ENCODE measurements at places on chromosomes 16 and 17. TPM values are rescaled to one million over a fixed set of nuclear protein-coding genes. Genes with fewer than 3 reads are reported as not detected.
A peak's percentile ranks its signal among the peaks of the same experiment; 100 is the strongest.

GRCh38 chr16:83458612-83459011 is 349.2 kb upstream of the HSBP1 start:
- no peak for DNase-seq

GRCh38 chr17:42289611-42290181 is 1.4 kb downstream of the STAT5A start:
- DNase-seq: peak; percentile 71

Gene TUBB3
- 5.9 TPM for total RNA-seq

Gene CFAP97D1
- not detected for total RNA-seq

- no peak for DNase-seq
Observed at GRCh38 chr16:4519274-4520058, 19.1 kb downstream of the CDIP1 start.

Gene KCNH6
- not detected for total RNA-seq

- no peak for DNase-seq
Observed at GRCh38 chr17:4588898-4589625, 4.7 kb downstream of the SMTNL2 start.

DNA sequence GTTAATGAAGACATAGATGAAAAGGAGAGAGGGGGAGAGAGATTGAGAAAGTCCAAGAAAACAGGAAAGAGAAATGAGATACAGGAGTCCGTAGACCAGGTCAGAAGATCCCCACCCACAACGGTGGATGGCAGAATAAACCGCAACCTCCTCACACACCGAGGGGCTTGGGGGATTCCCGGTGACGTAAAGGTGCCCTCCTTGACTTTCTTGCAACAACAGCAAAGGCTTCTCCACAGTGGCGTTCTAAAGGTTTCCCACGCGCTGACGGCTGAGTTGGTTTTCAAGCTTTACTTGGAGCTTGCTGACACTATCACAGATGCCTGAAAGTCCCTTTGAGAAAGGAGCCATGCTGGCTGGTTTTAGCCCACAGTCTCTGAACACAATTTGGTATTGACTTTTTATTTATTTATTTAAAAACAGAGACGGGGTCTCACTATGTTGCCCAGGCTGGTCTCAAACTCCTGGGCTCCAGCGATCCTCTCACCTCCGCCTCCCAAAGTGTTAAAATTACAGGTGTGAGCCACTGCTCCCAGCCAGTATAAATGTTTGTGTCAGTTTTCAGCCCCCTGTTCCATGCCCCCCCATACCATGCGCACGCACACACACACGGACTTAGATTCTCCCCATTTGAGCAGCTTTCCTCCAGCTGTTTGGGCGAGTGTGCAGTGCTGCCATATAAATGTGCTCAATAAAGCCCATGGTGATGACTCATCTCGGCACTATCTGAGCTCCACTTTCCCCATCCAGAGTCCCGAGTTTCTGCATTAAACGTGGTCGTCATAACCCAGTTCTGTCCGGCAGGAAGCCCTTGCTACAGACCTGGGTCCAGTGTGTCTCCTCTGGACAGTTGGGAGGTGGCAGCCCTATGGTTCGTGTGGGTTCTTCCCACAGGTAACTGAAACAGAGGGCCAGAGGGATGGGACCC is 33.0 kb upstream of the SEC14L1 start:
- DNase-seq: no peak

DNA sequence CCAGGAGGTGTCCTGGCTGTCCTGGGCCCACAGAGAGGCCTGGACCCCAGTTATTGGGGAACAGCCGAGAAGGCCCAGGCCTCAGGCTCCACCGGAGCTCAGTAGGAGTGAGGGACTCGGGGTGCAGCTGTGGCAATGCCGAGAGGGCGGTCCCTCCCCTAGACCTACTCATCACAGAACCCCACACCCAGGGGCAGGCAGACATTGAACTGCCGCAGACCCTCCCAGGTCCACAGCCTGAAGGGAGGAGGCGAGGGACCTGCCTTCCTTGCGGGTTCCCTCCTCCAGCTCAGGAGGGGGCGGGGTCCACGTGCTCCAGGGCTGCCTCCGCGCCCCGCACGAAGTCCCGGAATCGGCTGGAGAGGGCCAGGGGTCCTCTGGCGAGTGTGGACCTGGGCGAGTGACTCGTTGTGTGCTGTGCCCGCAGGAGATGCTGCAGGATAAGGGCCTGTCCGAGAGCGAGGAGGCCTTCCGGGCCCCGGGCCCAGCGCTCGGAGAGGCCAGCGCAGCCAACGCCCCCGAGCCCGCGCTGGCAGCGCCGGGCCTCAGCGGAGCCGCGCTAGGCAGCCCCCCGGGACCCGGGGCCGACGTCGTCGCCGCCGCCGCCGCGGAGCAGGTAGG is 3.9 kb downstream of the TBX4 start:
- no peak for DNase-seq

- no peak for DNase-seq
Observed at GRCh38 chr17:65163990-65164495, 26.9 kb downstream of the RGS9 start.

DNA sequence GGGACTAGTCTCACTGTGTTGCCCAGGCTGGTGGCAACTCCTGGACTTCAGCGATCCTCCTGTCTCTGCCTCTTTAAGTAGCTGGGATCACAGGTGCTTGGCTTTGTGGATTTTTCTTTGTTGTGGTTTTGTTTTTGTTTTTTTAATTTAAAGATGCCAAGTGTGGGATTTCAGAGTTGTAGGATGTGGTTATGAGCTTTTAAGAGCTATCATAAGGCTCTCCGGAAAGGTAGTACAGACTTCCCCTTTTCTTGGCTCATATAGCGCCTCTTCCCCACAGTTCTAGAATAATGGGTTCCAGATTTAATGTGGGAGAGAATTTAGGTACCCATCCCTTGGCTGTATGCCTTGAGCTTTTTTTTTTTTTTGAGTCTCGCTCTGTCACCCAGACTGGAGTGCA is 17.1 kb downstream of the AKAP1 start:
- DNase-seq: peak; percentile 4

- no peak for DNase-seq
Observed at GRCh38 chr16:11493531-11493929, 93.2 kb downstream of the LITAF start.

Gene TANC2
- total RNA-seq: 36.1 TPM

DNA sequence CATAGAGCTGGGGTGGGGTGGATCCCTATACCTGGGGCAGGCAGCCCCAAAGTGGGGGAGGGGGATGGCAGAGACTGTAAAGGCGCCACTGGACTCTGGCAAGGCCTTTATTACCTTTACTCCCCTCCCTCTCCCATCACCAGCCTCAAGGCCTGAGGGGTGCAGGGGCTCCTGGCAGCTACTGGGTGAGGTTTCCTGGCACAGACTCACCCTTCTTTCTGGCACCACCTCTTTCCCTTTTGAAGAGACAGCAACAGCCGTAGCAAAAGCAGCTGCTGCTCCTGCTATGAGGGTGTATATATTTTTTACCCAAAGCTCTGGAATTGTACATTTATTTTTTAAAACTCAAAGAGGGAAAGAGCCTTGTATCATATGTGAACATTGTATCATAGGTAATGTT is 17.6 kb downstream of the RAPGEFL1 start:
- no peak for DNase-seq

Gene NUTF2
- 99.1 TPM for total RNA-seq

- no peak for DNase-seq
Observed at GRCh38 chr17:81404558-81405165, 9.4 kb downstream of the BAHCC1 start.

DNA sequence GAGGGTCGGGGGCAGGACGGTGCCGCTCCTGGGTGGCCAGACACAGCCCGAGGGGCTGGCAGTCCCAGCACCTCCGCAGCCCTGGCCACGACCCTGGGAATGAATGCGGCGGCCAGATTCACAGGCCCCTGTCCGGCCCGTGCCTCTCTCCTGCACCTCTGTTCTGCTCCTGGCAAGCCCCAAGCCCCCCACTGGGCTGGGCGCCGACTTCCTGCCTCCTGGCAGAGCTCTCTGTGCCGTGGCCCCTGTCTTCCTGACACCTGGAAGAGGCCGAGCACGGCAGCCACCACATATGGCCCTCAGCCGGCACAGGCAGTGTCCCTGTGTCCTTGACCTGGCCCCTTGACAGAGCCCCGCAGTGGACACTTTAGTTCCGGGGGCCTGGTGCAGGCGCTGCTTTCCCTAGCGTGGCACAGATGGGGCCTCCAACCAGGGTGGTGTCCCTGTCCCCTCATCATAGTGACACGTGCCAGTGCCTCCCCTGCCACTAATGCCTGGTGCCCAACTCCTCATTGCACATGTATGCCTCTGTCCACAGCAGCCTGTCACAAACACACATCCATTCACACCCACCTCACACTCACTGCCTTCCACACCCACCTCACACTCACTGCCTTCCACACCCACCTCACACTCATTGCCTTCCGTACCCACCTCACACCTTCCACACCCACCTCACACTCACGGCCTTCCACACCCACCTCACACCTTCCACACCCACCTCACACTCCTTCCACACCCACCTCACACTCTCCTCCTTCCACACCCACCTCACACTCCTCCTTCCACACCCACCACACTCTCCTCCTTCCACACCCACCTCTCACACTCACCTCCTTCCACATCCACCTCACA is 110.6 kb upstream of the PLCG2 start:
- no peak for DNase-seq

DNA sequence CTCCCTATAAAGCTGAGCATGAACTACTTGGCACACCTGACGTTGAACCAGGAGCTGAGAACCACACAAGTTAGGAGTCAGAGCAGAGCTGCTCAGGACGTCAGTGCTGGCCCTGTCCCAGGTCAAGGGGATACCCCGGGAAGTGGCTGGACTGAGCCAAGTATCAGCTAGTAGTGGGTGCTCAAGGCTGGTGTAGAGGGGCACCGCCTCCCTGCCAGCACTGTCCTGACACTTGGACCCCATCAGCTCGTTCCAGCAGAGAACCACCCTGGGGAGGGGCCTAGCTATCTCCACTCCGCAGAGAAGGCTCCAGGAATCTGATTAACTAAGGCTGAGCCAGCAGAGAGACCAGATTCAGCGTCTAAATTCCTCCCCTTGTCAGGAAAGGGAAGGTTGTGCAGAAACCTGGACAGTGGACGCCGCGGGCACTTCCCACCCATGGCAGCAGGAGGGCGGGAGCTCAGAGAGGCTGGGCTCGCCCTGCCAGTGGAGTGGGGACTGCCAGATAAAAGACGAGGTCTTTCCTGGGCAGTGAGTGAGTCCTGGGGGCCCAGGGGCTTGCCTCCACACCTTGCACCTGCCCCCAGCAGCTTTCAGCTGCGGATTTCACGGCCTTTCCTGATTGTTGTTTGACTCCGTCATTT is 21.0 kb downstream of the C16orf90 start:
- no peak for DNase-seq

DNA sequence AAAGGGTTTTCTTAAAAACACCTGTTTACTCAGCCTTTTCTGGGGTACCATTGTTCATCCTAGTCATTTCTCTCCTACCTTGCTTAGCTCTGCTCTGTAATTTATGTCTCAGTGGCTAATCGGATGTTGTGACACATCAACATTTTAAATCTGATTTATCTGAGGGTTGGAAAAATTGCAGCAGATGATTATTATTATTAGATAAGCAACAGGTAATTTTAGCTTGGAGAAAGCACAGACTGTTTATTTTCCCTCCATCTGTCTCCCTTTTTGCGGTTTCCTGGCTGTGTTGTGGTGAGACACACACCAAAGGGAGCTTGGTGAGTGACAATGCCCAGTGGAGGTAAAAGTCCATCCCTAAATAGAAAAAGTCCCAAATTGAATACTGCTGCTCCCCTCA is 389.9 kb downstream of the UTP18 start:
- DNase-seq: no peak

GRCh38 chr17:79988185-79988971 is 47.3 kb downstream of the TBC1D16 start:
- peak; percentile 90 for DNase-seq

Gene CDH1
- not detected for total RNA-seq

- no peak for DNase-seq
Observed at GRCh38 chr16:86117756-86118155, 218.8 kb downstream of the IRF8 start.

Gene PIRT
- total RNA-seq: not detected

Gene GRAP
- total RNA-seq: 6.8 TPM

DNA sequence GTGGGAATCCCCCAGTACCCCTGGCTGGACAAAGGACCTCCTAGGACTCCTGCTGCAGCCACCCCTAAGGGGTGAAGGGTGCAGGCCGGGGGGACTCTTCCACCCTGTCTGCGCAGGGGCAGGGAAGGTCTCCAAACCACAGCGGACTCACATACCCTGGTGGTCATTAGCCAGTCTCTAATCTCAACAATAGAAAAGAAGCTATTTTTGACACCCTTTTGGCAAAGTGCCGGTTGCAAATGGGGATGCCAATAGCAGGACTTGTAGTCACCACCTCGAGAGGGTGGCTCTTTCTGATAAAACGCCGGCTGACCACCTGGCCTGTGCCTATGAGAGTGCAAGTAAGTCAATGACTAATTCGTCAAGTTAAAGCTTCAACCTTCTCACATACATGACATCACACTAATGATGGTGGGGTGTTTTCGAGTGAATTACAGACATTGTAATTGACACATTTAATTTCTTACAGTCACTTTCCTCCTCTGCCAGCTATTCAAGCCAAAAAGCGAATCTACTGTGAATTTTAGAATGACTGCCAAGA is 23.1 kb upstream of the DNAH17 start:
- DNase-seq: no peak

DNA sequence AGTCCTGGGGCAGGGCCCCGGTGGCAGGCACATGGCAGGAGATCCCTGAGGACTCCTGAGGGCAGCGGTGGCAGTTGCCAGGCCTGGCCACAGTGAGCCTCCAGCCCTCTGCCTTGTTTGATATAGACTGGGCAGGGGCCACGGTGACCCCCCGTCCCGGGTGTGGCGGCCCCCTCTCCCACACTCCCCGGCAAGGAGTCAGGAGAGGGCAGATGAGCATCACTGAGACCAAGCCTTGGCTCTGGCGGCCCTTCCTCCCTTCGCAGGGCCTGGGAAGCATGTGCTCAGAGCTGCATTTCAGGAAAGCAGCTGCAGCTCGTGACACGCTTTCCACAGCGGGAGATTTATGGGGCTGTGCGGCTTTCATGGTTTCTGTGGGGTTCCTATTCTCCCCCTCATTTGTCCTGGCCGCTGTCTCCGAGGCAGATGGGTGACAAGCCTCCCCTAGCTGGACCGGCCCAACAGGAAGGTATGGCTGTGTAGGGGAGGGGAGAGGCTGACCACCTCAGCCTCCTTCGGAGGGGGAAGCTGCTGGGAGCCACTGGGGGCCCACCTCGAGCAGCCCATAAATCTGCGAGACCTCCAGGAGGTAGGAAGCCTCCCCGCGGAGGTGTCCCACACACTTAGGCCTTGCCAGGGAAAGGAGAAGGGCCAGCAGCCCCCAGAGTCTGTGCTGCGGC is 211.4 kb downstream of the NTN1 start:
- no peak for DNase-seq

DNA sequence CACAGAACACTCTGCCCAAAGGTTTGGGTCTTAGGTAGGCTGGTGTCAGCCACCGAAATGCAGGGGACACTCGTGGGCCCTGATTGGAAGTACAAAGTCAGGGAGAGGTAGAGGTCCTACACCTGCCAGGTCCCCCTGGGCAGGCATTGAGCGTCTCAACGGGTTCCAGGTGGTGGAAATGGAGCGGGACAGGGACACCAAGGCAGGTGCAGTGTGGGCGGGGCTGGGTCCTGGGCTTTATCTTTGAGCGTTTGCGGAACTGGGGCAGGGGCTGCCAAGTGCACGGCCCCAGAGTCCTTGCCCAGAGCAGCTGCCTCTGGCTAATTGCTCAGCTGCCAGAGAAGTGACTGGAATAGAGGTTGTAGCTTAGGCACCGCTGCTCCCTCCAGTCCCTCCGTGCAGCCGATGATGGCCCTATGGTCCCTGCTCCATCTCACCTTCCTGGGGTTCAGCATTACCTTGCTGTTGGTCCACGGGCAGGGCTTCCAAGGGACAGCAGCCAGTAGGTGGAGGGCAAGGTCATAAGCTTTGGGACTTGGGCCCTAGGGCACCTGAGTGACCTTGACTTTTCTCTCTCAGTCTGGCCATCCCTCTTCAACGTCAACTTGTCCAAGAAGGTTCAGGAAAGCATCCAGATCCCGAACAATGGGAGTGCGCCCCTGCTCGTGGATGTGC is at the start of gene ZACN:
Gene ZACN (plus strand): TSS at position 323 of the 675 bp plus-strand sequence. CDS start 83 bp downstream, at position 406.
- DNase-seq: peak; percentile 73

Gene ACSF2
- total RNA-seq: 14.9 TPM
